Stimulated activated naive CD4-positive, alpha-beta T cell treated with Interleukin-2 at 50 U/mL for 16 hours (primary cell): ENCODE measurements at places on chromosomes 4 and X.

DNA sequence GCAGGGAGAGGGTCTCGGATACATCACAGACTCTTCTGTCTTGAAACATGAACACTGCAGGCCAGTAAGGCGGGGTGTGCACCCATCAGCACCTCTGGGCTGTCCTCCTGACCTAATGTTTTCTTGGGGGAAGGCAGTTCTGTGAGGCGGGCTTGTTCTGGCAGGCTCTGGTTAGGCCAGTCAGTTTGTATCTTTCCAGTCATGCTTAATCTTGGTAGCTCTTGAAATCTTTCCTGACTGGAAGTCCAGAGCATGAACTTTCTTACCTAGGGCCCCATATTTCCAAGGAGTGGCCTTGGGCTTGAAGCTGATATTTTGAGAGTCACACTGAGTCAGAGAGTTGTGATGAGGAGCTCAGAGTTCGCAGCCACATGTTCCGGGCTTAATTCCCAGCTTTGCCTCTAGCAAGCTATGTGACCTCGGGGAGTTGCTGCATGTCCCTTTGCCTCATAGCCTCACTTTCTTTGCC is 54.2 kb upstream of the RASSF6 start:
- no peak for DNase-seq

DNA sequence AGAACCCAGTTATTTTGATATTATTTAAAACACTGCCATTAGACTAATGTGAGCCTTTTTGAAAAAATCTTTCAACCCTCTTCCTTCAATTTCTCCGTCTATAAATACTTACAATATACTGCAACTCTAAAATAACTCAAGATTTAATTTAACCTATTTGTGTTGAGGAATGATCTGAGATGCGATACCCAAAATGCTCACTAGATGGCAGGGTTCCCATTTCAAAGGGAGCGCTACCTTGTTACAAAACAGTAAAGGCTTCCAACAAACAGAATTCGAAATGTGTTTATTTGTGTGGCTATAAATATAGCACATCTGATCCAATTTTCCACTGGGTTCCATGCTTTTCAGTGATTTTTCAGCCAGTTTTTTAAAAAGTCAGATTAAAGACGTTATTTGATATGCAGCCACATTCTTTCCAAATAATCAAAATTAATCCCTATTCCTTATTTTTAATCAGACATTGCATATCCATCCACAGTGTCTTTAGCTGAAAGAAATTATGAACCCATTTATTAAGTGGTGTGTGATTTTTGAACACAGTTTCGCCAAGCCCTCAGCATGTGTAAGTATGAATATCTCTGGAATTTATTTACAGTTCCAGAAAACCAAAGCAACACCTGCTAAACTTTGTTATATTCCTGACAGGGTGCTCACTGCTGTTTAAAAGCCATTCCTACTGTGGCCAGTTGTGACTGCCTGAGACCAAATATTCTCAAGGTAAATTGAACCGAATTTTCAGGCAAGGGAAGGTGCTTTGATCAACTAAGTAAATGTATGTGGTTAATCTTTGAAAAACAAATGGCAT is 668.0 kb upstream of the LCORL start:
- no peak for DNase-seq

DNA sequence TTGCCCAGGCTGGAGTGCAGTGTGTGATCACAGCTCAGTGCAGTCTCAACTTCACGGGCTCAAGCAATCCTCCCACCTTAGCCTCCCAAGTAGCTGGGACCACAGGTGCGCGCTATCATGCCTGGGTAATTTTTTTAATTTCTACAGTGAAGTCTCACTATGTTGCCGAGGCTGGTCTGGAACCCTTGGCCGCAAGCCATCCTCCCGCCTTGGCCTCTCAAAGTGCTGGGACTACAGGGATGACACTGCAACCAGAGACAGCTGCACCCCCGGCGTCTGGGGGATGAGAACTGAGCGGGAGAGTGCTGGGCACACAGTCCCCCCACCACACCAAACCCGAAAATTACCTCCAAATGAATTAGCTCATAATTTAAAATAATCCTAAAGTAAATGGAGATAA is 33.1 kb upstream of the GTPBP6 start:
- no peak for DNase-seq

DNA sequence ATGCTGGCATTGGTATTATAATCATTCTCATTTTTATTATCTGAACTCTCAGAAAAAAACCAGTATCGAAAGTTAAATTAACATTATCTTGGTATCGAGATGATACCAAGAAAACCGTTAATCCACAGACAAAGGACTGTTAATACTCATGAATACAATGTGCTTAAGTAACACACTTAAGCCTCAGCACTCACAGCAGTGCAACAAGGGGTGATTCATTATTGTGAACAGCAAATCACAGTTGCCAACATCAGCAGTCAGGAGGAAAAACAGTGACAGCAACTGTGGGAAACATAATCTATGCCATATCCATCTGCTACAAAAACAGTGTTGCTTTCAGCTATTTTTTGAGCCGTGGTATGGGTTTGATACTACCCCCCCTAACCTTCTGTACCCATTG is 210.9 kb upstream of the ATOH1 start:
- no peak for DNase-seq

- no peak for DNase-seq
Measured at GRCh38 chr4:80276931-80277330, 10.5 kb downstream of the FGF5 start.

DNA sequence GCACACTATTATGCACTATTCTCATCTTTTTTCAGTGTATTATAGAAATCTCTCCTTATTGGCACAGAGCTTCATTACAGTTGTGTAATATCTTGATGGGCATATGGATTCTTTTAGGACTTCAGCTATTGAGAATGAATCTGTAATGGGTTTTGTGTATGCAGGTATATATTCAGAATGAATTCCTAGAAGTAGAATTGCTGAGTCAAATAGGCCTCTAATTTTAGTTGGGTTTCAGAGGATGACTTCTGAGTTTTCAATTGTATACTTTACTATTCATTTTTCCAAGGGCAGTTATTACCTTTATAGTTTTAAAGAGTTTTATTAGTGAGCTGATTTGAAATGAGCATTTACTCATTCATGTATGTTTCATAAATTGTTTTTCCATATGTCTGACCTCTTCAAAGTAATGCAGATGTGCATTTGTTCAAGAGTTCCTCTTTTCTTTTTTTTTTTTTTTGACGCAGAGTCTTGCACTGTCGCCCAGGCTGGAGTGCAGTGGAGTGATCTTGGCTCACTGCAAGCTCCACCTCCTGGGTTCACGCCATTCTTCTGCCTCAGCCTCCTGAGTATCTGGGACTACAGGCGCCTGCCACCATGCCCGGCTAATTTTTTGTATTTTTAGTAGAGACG is 19.5 kb downstream of the CASP6 start:
- DNase-seq = no peak

DNA sequence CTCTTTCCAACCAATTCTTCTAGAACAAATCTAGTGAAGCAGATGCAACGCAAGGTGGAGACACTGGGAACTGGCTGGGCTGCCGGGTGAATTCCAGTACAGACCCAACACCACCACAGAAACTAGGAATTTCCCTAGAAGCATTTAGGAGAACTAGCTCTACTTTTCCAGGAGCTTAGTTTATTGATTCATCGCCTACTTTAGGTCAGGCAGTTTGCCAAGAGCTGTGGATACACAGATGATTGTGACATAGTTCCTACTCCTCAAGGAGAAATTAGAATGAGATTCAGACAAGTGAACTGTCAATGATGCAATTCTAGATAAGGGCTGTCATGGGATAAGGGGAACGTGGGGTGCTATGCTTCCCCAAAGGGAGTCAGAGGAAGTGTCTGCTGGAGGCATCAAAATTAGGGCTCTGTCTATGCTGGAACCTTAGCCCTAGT is 350.0 kb downstream of the CAMK2D start:
- no peak for DNase-seq

GRCh38 chr4:69527924-69528323 is 32.2 kb upstream of the UGT2B4 start:
- no peak for DNase-seq

- peak; percentile 46 for DNase-seq
Measured at GRCh38 chr4:109560687-109561461, 828 bp downstream of the MCUB start.

DNA sequence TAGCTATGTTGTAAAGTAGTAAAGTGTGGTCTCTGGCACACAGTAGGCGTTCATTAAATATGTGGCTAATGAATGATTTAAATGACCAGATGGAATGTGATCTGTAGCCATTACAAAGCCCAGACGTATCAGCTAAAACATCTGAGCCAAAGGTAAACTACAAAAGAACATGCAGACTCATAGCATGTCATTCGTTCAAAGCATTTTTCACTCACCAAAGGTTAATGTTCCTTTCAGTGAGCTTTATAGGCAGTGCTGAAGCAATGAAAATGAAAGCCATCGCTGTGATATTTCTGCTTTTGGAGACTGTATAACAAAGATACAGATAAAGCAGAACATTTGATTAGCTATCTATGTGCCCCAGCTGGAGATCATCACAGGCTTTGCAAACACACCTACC is 50.5 kb downstream of the F9 start:
- no peak for DNase-seq

DNA sequence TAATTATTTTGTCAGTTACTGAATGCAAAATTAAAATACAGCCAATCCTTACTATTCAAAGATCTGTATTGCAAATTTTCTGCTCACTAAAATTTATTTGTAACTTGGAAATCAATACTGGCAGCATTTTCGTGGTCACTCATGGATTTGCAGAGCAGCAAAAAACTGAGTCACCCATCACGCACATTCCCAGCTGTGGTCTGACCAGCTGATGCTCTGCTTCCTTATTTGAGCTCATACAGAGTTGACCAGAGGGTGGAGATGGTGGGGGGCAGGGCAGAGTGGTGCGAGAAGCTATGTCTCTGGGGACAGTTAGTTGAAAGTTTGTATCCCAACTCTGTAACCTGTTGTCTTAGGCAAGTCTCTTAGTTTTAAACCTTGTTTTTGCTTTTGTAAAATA is 214.8 kb downstream of the SPCS3 start:
- no peak for DNase-seq

DNA sequence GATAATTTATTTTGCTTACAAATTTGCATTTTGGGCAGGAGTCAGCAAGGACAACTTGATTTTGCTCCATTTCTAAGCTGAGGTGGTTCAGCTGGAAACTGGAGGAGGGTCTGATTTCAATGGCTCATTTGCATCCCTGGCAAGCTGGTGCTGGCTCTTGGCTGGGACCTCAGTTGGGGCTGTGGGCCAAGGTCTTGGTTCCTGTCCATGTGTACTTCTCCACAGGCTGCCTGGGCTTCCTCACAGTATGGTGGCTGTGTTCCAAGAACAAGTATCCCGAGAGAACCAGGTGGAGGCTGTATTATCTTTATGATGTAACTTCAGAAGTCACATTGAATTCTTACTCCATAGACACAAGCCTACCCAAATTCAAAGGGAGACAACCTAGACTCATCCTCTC is 77.0 kb upstream of the STX18 start:
- no peak for DNase-seq

DNA sequence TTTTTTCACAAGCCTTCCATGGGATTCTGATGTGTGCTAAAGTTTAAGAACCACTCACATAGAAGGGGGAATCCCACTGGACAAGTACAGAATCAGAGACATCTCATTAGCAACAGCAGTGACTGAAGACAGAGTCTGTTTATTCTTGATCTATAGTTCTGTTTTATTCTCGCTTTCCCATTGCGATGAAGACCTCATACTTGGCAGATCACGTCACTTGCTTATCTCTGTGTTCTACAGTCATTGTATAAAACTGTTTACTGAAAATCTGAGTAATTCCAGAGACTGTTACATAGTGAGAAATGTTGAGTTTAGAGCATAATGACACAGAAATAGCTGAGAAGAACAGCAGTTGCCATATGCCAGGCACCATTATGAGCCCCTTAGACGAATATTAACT is 185.5 kb downstream of the PTTG2 start:
- no peak for DNase-seq

DNA sequence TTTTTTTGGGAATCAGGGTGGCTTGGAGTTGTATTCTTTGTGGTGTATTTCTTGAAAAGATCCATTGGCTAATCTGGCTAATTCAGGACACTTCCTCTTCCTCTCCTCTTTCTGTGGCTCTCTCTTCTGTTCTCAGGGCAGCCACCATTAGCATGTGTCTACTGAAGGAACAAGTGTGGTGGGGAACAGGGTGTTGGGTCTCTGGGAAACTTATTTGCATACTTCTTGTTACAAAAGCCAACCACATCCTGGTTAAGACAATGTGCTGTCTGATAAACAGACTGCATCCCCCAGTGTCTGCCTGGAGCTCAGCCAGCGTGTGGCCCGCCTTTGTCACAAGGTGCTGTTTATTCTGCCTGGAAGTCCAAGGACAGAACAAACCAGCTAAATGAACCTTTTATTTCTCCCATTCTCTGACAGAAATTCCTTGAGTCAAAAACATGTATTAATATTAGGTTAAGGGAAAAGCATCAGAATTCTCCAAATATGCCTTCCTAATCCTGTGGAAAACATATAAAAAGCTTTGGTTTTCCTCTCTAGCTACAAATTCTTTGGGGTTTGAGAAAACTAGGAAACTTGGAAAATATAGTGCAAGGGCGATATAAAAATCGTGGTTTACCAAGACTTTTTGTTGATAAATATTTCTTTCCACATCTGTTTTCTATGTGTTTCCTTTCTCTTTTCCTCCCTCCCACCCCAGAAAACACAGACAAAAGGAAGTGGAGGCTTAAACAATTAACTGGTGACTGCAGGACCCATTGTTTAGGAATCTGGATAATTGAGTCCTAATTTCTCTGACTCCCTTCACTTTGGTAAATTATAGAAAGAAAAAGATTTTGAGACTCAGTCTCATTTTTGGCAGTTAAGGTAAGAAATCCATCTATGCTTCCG is 203.6 kb downstream of the SPRY1 start:
- DNase-seq = peak; percentile 3

DNA sequence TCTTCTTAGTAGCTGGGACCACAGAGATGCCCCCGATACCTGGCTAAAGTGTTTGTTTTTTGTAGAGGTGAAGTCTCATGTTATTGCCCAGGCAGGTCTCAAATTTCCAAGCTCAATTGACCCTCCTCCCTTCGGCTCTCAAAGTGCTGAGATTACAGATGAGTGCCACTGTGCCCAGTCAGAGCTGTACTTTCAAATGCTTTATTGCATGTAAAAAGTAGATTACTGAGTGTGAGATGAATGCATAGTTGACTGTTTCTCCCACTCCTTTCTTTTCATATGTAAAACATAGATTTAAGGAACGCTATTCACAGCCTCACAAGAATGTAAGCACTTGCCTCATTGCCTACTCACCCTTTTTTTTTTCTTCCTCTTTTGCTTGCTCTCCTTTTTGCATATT is 984.4 kb upstream of the PABPC4L start:
- DNase-seq = no peak

DNA sequence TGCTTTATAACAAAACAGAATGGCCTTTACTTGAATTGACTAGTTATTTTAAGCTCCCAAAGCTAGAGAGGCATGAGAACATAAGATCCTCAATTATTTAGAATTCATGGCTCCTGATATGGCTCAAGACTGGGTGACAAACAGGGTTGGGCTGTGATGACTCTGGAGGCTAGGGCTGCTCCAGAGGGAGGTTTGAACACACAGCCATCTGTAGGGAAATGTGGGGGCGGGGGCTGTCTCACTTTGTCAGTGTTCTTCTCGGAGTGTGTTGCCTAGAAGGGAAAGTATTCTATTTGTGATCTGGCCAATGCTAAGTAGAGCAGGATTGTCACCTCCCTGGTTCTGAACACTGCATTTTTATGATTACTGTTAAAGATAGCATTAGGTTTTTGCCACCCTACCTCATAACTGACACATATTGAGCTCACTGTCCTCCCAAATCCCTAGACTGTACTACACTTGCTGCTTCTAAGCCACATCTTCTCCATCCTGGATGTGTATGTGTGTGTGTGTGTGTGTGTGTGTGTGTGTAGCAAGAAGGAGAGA is 45.9 kb downstream of the VSIG4 start:
- DNase-seq = no peak
